ENCODE measurements at places on chromosomes 5 and 9. TPM values are rescaled to one million over a fixed set of nuclear protein-coding genes. Genes with fewer than 3 reads are reported as not detected.
A peak's percentile ranks its signal among the peaks of the same experiment; 100 is the strongest.

The LCN15 gene
- not detected for total RNA-seq

The ABHD17B gene
- total RNA-seq, result 25.1 TPM

The TXNDC8 gene
- total RNA-seq, result not detected

The SLC12A7 gene
- 78.6 TPM for total RNA-seq

The ADAMTS19 gene
- not detected for total RNA-seq

The GNPDA1 gene
- 26.7 TPM for total RNA-seq

The SRA1 gene
- total RNA-seq, result 25.4 TPM

The PCDHGA7 gene
- 1.9 TPM for total RNA-seq

The SPACA9 gene
- total RNA-seq, result 1.1 TPM

DNA sequence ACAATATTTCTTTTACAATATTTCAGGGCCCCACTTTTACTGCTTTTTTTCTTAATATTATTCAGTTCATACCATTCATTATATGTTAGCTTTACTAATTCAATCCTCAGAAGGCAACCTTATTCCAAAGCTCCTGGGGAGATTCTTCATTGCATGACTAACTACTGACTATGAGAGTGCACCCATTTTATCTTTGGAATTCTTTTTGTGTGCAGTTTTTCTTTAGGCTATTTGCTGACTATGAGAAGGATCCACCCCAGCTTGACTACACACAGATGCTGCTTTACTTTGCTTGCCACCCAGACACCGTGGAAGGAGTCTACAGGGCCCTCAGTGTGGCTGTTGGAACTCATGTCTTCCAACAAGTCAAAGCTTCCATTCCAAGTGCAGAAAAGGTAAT is 56.9 kb upstream of the IL7R start:
- DNase-seq, result no peak

DNA sequence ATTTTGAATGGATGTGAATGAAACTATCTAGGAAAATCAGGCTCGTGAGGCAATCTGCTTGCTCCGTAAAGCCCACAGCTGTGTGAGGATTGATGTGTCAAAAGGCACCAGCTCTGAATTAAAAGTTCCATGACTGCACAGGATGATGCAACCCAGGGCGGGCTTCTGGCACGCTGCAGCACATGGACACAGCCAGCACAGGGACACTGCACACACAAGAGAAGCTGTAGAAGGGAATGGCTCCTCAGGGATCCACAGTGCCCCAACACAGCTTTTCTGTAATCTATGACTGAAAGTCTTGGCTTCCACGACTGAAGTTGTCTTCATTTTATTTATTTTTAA is 151.0 kb downstream of the GCNT1 start:
- no peak for DNase-seq

DNA sequence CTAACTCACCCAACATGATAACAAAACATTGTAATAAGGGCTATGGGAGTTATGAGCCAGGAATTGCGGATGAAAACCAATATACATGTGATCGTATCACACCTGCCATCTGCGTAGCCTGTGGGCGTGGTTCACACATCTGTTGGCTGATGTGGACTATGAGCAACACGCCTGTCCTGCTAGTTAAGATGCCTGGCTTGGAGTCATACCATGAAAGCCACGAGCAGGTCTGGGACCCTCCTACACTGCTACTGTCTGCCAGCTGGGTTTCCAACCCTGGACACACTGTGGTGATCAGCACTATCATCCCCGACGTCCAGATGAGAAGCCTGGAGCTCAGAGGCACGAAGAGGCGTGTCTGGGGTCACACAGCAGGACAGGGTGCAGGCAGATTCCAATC is 40.2 kb downstream of the STK10 start:
- DNase-seq, result peak; percentile 58

GRCh38 chr5:139761501-139761900 is 34.1 kb upstream of the PSD2 start:
- DNase-seq, result no peak

GRCh38 chr9:6931913-6932312 is 174.1 kb downstream of the KDM4C start:
- DNase-seq, result no peak

DNA sequence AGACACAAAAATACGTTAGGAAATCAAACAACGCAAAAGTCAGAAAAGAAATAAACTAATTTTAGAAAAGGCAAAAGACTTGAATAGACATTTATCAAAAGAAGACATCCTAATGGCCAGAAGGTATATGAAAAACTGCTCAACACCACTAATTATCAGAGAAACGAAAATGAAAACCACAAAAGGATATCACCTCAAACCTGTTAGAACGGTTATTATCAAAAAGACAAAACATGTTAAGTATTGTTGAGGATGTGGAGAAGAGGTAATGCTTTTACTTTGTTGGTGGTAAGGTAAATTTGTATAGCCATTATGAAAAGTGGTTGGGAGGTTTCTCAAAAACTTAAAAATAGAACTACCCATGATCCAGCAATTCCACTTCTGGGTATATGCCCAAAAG is 230.0 kb upstream of the RGMB start:
- DNase-seq, result no peak

- no peak for DNase-seq
Measured at GRCh38 chr5:130189961-130190360, 285.7 kb downstream of the CHSY3 start.

DNA sequence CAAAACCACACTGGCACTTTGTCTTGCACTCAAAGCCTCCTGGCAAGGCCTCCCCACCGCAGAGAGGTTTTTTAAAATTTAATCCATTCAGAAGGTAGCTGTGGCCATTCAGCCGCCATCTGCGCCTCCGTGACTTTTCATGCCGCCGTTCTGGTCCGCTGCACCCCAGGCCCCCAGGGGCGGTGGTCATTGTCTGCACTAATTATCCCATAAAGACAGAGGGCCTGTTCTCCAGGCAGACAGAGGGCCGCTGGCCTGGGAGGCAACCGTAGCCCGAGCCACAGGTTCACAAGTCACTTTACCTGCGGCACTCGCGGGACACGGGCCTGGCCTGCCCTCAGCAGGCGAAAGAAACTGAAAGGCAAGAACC is 49.4 kb downstream of the EXD3 start:
- DNase-seq, result peak; percentile 33

DNA sequence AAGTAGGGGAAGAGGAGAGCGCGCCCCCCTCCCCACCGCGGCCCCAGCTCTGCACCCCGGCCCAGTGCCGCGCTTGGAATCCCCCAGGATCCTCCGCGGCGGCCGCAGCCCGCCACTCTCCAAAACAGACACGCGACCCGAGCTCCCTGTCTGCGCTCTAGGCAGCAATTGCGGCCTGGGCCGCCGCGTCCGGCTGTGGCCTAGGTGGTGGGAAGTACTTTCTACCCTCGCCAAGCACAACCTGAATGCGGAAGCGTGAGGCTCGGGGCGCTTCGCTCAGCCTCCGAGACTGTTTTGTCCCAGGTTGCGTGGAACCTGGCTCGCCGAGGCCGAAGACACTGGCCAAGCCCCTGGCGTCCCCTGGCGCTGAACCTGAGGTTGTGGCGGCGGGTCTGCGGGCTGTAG is 3.3 kb upstream of the FOXB2 start:
- DNase-seq, result no peak

DNA sequence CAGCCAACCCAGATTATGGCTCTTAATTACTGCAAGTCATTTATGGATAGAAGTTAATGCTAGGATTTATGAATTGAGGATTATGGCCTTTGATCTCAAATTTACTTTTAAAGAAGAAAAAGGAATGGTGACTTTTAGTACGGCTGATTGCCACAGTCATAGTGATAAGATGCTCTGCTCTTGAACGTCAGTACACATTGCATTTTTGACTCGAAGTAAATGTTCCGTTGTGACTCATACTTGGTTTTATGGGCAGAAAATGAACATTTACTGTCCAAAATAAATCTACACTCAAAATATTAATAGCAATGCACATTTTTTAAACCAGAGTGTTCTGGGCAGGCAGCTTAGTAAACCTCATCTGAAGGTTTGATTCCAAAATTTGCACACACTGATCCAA is 830 bp downstream of the ADAMTSL1 start:
- DNase-seq, result no peak

DNA sequence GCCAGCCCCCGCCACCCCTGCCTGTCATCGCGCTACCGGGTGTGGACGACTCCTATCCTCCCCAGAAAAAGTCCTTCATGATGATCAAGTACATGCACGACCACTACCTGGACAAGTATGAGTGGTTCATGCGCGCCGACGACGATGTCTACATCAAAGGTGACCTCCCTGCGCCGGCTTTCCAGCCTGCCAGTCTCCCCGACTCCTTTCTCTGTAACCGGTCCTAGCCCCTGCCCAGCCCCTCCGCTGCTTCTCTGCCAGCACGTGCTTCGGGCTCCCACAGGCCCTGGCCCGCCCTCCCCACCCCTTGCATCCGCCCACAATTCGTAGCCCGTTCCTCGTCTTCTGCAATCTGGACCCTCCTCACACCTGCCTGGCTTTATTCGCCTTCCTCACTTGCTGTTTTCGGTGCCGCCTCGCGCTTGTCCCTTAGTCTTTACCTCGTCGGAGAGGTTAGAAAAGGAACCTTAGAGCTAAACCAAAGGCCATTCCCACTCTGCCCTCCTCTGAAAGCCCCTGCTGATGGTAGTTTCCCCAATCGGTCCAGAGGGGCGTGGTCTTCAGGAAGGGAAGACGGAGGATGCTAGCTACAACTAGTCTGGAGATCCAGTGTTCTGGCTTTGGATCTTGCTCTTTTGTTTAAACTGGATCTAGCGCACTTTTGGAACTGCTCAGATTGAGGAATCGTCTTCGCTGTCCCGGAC is 1.4 kb downstream of the CHSY3 start:
- DNase-seq, result no peak

DNA sequence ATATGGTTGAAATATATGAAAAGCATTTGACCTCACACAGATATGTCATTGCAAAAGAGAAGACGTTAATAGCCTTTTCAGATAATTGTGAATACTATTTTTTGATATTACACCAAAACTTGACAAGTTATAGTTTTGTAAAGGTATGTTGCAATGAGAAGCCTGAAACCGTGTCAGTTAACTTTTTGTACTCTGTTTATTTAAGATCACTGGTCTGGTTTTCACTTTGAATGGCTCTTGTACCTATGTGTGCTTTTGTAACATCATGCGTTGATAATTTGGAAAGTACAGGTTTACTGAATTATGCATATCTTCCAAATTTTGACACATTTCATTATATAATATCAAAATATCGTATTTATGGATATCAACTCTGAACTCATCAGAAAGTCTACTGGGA is 177.2 kb downstream of the PBX3 start:
- DNase-seq, result no peak

GRCh38 chr9:91045041-91045440 is 243.4 kb downstream of the SYK start:
- no peak for DNase-seq

- DNase-seq, result no peak
Measured at GRCh38 chr9:15722888-15723287, 170.0 kb downstream of the CCDC171 start.

DNA sequence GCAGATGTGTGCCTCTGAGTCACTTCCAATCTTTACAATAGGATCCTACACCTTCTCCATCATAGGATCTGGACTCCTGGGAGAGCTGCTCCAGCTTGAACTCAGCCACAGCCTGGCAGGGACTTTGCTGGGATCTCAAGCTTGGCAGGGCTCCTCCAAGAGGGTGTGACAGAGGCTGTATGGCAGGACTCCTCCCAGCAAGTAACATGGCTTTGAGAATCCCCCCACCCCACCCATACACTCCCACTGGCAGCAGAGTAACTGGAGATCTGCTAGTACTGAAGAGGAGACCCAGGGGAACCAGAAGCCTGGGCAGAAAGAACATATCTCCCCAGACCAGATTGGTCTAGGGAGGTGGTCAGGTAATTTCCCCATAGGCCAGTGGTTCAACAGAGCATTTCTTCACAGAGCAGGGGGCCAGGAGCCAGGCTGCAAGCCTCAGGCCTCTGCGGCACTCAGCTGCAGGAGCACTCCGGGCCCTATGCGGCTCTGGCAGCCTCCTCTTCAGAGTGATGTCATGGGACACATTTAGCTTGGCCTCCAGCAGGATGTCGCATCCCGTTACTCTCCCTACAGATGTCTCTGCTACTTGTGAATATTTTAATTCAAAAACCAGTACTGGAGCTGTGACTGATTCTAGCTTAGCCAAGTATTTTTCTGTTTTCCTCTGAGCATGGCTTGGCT is 1.7 kb upstream of the ACSL6 start:
- peak; percentile 57 for DNase-seq

All from spleen (tissue), 13 donors.